ENCODE measurements at places on chromosomes 4 and X.

DNA sequence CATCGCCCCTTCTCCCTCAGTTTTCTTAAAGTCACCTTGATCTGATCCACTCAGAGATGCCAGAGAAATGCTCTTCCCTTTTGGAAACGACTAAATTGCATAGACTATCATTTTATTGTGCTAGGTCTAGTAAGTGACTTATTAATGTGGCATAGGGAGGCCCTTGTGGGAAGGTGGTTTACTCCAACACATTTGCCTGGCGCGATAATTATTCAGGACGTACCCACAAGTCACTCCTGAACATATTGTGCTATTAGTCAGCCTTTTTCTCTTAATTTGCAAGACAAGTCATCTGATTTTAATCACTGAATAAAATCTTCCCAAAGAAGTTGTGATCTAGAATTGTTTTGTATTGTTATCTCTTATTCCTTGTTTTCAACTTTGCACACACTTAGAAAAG, 7.6 kb downstream of the ENPEP start:
- no peak for DNase-seq

DNA sequence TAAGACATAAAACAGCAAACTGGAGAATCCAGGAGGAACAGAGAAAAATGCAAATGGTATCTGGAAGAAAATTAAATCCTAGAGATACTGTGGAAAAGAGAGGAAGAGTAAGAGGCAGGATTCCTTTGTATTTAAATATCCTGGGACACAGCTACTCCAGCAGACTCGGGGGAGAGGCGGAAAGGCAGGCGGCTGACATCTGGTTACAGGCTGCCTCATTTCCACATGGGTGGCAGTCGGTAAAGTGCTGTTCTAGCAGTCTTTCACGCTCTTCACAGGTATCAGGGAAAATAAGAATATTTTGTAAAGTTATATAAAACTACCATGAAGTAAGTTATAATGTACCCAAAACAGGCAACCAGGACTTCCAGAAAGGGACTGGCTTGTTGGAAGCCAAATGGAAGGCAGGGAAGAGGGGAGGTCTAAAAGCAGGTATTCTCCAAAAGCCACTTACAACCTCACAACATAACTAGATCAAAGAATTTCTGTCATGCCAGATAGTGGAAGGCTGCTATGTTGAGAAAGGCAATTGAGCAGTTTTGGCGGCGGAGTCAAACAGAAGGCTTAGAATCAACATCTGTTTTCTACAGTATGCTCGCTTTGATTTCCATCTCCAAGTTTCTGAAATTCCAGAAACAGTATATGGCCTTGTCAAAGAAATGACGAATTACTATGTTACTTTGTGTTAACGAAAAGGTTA, 1.3 kb upstream of the TIGD2 start:
- DNase-seq: peak; percentile 24

DNA sequence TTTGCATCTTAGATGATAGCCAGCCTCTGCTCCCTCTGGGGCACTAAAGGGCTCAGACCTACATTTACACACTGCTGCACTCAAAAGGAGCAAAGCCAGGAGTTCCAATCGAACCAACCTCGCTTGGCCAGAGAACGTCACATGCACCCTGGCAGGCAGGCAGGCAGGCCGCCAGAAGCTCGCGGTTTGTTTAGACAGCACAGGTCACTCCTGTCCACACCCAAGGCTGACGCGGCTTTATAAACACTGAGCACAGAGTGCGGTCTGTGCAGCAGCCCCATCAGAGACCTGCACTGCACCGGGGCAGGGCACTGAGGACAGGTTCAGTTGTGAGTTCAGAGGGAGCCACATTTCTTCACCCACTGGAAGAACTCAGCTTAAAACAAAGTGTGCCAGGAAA, 143.9 kb downstream of the BCOR start:
- DNase-seq: no peak

DNA sequence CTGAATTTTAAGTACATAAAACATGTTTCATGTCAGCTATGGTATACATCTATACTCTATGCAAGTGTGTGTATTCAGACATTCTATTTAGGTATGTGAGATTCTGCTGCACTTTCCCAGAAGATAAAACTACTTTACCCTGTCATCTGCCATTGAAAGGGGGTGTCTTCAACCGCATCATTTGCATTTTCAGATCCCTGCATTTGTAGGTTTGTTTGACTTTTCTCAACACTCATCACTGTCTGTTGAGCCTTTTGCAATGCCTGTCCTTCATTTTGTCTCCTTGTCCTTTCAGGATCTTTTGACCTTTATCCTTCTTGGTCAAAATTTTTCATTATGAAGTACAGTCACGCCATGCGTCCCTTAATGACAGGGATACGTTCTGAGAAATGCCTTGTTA, 103.5 kb downstream of the TMA16 start:
- no peak for DNase-seq

GRCh38 chr4:147096667-147097604, 151.3 kb upstream of the TTC29 start:
- DNase-seq: peak; percentile 24

DNA sequence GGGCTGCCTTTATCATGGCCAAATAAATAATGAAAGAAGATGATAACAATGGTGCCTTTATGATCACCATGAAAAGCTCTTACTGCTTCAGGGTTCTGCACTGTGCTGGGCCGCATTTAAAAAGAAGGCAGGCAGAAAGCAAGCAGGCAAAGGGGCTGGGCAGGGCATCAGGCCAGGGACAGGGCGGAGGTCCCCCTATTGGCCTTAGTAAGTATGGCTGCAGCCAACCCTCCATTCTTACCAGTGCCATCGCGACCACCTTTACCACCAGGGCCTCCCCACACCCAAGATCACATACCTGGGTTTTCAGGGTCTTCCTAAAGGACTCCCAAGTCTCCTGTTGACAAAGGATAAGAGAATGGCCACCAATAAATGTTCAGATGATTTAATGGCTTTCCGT, 38.9 kb downstream of the CNGA2 start:
- DNase-seq: no peak

DNA sequence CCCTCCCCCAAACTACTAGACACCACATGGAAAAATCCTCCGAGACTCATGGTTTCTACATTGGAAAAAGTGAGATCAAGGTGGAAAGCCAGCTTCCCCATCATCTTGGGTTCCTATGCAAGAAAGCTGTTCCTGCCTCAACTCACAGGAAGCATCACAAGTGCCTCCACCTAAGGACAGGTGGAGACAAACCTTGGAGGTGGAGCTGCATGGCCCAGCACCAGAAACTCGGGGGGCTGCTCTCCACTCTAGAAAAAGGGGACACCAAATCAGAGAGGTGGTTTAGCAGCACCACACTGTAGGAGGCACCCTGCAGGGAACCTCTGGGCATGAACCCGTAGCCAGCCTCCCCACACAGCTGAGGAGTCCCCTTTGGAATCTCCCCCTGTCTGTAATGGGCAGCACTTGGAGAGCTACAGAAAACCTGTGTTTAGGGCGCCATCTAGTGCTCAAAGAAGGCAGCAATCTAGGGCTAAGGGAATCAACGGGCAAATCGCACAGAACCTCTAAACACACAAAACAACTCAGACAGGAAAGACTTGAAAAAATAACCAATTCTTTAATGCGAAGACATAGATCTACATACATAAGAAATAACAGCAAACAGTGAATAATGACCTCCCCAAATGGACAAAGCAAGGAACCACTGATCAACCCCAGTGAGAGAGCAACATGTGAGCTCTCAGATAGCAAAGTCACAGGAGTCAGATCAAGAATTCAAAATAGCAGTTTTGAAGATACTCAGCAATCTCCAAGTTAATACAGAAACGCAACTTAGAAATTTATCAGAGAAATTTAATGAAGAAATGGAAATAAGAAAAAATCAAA, 37.0 kb upstream of the ZBTB33 start:
- peak; percentile 22 for DNase-seq

DNA sequence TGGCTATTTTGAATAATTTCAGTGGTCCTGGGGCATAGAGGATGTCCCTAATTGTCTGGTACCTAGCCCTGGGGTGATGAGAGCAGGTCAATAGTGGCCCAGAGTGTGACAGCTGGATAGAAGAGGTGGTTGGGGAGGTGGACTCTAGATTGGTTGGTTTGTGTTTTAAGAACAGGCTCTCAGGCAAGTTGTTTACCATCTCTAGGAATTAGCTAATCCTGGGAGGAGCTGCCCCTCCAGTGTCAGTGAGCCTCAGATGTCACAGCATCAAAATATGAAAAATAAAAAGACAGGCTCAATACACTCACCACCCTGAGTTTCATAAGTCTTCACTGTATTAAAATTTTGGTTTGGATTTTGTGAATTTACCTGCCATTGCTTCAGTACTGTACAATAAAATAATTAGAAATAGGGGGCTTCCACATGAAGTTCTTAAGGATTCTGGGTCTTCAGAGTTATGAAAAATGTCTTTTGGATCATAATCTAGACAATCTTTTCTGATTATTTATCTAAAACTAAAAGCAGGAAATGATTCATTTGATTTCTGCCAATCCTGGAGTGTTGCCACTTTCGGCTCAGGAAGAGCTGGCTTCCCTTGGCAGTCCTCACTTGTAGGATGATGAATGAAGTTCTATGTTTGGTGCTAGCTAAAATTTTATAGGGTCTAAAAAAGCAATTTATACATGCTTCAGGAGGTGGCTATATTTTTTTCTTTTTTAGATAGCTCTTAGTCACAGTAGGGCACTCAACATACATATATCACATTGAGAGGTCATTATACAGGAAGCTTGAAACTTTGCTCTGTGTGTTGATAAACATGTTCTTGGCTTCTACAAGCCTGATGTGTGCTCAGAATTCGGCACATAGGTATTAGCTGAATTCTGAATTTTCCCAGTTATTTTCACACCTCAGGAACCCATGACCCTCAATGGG, 395.1 kb downstream of the RAB28 start:
- DNase-seq: no peak

DNA sequence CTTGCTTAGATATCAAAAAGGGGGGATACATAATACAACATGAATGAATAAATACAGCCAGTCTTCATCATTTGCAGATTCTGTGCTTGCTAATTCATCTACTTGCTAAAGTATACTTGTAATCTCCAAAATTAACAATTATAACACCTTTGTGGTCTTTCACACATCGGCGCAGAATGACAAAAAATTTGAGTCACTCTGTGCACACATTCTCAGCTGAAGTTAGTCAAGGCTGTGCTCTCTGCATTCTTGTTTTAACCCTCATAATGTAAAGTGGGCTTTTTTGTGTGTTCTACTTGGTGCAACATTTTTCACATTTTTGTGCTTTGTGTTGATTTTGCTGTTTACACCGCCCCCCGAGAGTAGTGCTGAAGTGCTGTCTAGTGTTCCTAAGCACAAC, 65.8 kb upstream of the GPRIN3 start:
- DNase-seq: no peak

GRCh38 chrX:122363112-122363795, 820.8 kb upstream of the GRIA3 start:
- DNase-seq: no peak

GRCh38 chr4:41935652-41936021, 408 bp downstream of the TMEM33 start:
- DNase-seq: no peak

GRCh38 chr4:147723326-147723725, 8.6 kb upstream of the ARHGAP10 start:
- no peak for DNase-seq

- no peak for DNase-seq
These were observed 330.9 kb downstream of the DCHS2 start for GRCh38 chr4:154160519-154161301.

DNA sequence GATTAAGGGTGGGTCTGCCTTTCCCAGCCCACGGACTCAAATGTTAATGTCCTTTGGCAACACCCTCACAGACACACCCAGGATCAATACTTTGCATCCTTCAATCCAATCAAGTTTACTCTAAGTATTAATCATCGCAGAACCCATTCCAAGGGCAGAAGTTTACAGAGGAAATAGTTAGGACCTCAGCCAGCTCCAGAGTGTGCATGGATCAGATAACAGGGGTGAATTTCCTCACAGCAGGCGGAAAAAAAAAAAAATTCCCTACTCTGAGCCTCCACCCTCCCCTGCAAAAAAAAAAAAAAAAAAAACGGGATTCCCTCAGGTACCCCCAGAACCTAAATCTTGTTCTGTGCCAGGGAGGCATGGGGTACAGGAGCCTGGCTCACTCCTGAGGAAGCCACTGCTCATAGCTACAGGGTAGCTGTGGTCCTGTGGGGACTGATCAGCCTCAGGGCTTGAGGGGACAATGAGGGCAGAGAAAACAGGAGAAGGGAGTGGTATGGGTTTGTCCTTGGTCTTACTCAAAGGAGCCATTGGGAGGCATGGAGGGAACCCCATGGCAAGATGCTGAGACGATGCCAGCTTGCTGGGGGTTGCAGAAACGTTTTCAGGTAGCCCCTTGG, 113.0 kb downstream of the DHRSX start:
- DNase-seq: no peak

GRCh38 chrX:153984351-153985178, 12.0 kb downstream of the TMEM187 start:
- no peak for DNase-seq

DNA sequence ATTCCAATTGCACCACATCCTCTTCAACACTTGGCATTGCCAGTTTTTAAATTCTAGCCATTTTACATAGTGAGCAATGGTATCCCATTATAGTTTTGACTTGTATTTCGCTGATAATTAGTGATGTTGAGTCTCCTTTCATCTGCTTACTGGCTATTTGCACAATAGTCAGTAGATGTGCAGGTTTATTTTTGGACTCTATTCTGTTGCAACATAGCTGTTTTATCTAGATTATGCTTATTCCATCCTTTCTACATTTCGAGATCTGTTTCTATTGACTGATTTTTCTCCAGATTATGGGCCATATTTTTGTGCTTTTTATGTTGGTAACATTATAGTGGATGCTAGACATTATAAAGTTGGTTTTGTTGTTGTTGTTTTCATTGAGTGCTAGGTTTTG, 106.1 kb downstream of the WWC2 start:
- DNase-seq: no peak

DNA sequence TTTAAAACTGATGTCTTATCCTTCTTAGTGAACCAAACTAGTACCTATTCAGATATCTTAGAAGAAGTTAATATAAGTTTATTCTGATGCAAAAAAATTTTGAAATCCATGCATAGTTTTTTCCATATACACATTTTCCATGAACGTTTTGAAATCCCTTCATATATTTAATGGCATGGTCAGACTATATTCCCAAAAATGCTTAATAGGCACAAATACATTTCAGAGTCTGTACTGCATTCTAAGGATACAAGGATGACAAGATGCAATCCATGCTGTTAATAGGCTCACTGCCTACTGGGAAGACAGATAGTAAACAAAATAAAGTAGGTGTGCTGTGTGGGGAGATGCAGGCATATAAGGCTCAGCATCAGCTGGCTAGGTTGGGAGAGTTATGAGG, 33.2 kb downstream of the PROM1 start:
- DNase-seq: no peak

DNA sequence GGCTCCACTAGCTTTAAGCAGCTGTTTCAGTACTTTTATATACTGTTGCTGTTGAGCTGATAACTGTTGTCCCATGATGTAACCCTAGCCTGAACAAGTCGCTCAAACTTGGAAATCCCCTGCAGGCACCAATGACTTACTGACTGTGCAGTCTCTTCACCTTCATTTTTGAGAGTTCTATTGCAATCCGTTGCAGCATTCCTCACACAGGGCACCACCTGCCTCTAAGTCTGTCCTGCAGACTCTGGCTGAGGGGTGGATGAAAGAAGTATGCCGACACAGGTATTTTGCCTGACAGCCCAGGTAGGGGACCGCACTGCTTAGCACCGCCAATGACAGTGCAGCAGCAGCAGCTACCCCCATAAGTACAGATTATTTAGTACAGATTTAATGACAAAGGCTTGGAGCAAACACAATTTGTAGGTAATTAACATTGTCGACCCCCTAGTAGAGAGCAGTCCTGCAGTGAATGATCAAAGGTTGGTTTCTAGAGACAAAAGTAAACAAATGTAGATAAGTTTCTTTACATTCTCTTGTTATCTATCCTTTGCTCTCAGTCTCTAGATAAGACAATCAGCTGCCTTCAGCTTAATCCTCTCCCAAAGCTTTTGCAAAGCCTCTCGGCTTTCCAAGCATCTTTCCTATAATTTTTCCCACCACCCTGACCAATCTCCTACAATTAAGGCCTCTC, 205.0 kb downstream of the PABPC4L start:
- DNase-seq: no peak

Measured in frontal cortex (tissue), 4 donors.